ENCODE measurements at places on chromosomes 2 and 18.

DNA sequence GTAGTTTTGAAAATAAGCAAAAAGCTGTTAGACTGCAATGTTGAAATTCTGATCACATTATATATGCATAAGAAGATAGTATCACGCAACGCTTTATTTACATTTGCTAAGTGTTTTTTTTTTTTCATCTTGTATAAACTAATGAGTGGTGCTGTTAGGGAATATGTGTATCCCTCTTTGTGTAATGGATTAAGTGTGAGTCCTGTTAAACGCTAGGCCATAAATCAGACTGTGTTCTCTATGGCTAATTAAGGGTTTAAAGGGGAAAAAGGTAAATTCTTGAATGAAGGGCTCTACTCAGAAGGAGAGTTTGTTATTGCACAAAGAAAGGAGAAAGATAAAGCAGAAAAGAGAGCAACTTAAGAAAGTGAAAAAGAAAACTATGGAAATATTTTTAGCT lies 4.8 kb upstream of the ASXL3 start:
- DNase-seq, result peak; percentile 70

- DNase-seq, result no peak
Observed at GRCh38 chr18:62577765-62578164, 54.9 kb downstream of the ZCCHC2 start.

GRCh38 chr2:179068991-179069643 lies 19.2 kb upstream of the CCDC141 start:
- no peak for DNase-seq

GRCh38 chr2:84194949-84195644 lies 264.0 kb downstream of the SUCLG1 start:
- no peak for DNase-seq

DNA sequence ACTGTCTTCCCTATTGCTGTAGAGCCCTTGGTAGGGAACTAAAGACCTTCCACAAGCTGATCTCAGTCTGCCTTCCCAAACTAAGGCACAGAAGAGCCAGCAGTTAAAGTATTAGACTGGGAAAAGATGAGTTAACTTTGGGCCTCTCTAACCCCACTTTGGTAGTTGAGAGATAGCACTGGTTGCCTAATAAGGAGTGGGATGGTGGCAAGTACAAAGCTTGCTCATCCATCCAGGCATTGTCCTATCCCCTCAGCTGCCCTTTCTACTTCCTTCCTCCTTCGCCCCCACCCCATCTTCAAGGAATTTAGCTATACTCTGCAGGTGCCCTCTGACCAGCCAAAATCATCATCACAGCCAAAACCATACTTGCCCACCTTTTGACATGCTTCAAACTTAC lies 22.2 kb upstream of the AFTPH start:
- DNase-seq, result no peak

- no peak for DNase-seq
Observed at GRCh38 chr2:152415231-152415642, 80.3 kb downstream of the FMNL2 start.

- DNase-seq, result no peak
Observed at GRCh38 chr2:136185981-136186776, 68.2 kb upstream of the CXCR4 start.

- no peak for DNase-seq
Observed at GRCh38 chr2:239253264-239253663, 147.6 kb downstream of the HDAC4 start.

- no peak for DNase-seq
Observed at GRCh38 chr18:79625195-79625923, 54.2 kb upstream of the CTDP1 start.

DNA sequence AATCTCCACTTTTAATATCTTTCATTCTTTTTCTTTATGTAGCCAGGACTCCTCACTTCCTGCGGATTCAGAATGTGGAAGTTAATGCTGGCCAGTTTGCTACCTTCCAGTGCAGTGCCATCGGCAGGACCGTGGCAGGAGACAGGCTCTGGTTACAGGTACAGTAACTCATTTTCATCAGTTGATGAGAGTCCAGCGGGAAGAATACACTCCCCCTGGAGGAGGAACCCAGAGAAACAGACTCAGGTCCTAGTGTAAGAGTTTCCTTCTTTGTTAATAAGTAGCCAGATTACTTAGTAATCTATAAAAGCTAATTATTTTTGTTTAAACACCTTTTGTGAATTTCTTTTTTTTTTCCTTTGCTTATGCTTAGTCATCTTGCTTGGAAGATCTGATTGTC lies 359.4 kb downstream of the PTPRM start:
- DNase-seq, result no peak

GRCh38 chr18:32724071-32724749 lies 48.6 kb downstream of the KLHL14 start:
- no peak for DNase-seq

DNA sequence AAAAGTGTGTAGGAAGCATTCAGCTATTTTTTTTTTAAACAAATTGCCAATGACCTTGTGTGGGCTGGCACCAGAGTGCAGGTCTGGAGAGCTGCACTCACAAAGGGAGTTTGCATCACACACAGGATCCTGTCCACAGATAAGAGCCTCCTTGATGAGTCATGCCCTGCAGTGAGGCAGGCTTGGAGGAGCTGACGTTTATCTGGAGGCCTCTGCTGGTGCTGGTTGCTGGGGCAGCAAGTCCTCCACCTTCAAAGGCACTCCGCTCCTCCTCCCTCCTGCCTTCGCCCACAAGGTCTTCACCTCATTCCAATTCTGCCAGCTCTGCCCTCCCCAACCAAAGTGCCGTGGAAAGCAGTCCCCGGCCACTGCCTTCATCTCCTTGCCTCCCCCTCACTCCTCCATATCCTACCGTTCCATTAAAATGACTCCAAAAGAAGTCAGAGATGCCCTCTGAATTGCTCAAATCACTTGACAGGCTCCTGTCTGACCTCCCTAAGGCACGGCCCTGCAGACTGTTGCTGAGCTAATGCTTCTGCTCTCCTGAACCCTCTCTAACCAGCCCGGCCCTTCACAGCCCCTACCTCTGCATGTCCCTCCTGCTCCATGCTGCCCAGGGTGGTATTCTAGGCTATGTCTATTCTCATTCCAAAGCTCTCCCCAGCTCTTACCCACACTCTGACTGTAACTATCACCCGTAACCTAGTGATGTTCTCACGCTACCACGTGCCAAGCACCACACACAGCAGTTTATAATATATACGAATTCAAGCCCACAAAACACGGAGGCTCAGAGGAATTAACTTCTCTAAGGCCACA lies 30.9 kb downstream of the LONRF2 start:
- no peak for DNase-seq

GRCh38 chr2:18752022-18752493 lies 162.7 kb upstream of the NT5C1B start:
- DNase-seq, result no peak

- no peak for DNase-seq
Observed at GRCh38 chr18:47829831-47830230, 100.6 kb downstream of the SMAD2 start.

GRCh38 chr2:42648796-42649195 lies 80.4 kb downstream of the MTA3 start:
- no peak for DNase-seq

- no peak for DNase-seq
Observed at GRCh38 chr2:100242476-100242875, 79.8 kb downstream of the LONRF2 start.

- DNase-seq, result no peak
Observed at GRCh38 chr2:182642328-182642727, 73.7 kb upstream of the DNAJC10 start.

DNA sequence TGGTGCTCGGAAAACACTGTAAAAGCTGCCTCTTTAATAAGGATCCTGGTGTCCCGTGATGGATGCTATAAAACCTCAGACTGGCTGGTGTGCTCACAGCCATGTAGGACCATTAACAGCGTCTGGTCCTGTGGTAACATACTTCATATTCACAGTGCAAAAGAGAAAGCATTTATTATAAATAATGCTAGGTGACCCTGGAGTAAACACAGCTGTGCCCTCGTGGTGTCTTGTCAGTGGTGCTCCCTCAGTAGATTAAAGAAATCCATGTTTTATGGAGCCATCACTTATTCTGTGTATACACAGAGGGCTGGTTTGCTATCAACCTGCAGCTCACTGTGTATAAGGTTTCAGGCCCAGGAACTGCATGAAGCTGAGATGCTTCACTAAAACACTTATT lies 106.9 kb downstream of the CDK15 start:
- DNase-seq, result no peak

- no peak for DNase-seq
Observed at GRCh38 chr2:36333350-36334012, 22.1 kb upstream of the CRIM1 start.

All from NCI-H1105 treated with DMSO at 0.1 percent for 48 hours (cell line).